ENCODE measurements at places on chromosomes 6 and 20.

- no peak for DNase-seq
Observed at GRCh38 chr6:116666869-116667268, 1.7 kb downstream of the ZUP1 start.

DNA sequence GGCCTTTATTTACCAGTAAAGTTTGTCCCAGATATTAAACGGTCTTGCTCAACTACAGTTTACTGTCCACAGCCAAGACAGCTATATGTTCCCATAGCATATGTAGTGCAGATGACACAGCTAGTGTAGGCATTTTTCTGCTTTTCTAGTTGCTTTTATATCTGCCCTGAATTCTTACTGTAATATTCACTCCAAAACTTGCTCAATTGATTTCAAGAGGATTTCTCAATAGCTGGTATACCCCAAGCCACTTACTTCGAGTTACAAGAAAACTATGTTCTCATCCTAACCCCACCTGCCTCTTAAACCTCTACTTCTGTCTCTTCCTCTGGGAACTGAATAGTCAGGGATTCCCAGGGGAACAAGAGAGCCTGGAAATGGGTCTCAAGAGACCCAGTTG, 18.9 kb upstream of the ROS1 start:
- no peak for DNase-seq

GRCh38 chr6:94733066-94733465, 844.3 kb upstream of the MANEA start:
- no peak for DNase-seq

DNA sequence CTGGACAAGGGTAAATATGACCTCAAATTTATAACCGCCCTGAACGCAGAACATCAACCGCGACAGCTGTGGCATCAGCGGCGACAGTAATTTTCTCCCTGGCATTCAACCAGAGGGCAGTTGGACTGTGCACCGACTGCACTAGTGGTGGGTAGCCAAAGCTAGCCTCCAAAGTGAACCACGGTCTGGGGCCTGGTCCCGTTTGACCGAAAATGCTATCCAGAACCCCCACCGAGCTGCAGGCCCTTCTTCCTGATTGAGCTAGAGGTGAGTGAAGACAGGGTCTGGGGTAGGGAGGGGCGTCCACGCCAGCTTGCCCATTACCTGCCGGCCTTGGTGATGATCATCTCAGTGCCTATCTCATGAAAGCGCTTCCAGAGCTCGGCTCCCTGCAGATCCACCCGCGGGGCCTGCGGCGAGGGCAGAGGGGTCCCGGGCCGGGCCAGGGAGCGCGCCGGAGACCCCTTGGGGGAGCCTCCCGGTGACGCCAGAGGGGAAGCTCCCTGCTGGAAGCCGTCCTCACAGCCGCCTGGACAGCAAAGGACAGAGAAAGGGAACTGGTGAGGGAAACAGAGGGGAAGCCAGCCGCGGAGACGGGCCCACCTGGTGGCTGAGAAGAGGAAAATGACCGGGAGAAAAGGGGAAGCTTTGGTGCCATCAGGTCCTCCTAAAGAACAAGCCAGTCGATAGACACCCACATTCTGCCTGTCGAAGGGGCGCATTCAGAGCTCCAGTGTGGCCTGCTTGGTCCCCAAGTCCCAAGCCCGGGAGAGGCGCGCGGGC, 2.0 kb downstream of the TBX18 start:
- DNase-seq: no peak

DNA sequence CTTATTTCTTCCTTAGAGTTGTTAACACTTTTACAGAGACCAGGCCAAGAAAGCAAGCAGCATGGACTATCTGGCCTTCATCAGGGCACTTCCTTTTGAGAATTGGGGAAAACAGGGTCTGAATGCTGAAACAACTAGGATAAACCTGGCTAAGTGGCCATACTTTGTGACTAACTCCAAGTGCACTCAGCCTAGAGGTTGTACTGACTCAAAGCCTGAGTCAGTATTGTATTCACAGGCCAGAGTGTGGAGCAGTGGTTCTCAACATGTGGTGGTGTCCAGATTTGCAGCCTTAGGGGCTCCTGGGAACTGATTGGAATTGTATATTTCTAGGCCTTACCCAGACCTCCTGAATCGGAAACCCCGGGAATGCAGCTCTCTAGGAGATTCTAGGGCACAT, 20.1 kb downstream of the SEC23B start:
- DNase-seq: no peak

GRCh38 chr6:157728183-157728881, 94.7 kb upstream of the SNX9 start:
- no peak for DNase-seq

- DNase-seq: no peak
Observed at GRCh38 chr20:16479666-16480065, 93.6 kb downstream of the KIF16B start.

- peak; percentile 63 for DNase-seq
Observed at GRCh38 chr6:32973144-32974015, 5.0 kb downstream of the BRD2 start.

DNA sequence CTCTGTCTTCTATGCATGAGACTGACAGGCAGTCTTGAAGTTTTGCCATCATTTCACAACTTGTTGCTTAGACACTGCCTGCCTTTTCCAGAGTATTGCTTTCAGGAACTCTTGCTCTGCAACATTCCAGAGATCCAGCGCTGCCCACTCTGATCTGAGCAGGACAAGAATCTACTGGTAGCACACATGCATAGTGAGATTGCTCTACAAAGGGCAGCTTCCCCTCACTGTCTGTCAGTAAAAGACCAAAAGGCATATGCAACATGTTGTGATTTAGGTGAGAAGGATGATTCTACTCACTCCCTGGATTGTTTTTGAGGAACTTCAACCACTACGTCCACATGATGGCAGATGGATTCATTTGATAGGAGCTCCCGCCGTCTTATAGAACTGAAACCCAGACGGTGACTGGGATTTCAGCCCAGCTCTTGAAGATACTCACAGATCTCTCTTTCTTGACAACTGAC, 259.1 kb downstream of the ARID1B start:
- no peak for DNase-seq

Measured in CD4-positive, alpha-beta memory T cell (primary cell).